ENCODE measurements at places on chromosomes 6 and 20.
A peak's percentile ranks its signal among the peaks of the same experiment; 100 is the strongest.

DNA sequence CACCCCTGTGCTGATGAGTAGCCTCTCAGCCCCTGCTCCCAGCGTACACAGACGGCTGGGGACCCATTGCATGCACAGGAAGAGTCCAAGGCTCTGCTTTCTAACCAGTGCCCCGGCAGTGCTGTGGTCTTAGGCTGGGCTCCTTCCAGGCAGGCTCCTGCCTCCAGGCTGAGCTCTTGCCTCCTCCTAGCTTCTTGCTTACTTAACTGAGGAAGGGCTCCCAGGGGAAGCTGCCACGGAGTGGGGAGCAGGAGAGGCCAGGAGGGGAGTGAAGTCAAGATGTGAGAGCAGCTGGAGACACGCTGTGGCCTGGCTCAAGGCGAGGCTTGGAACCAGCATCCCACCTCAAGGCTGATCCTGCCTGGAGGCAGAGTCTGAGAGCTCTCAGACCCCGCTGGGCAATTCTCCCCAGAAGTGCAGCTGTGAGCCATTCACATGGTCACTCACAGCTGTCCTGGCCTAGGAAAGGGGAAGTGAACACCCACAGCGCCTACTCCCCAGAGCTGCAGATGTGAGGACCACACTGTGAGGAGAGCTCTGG lies 141.0 kb downstream of the TBXT start:
- DNase-seq: no peak

GRCh38 chr6:126112171-126112632 lies 125.9 kb downstream of the TRMT11 start:
- DNase-seq: no peak

DNA sequence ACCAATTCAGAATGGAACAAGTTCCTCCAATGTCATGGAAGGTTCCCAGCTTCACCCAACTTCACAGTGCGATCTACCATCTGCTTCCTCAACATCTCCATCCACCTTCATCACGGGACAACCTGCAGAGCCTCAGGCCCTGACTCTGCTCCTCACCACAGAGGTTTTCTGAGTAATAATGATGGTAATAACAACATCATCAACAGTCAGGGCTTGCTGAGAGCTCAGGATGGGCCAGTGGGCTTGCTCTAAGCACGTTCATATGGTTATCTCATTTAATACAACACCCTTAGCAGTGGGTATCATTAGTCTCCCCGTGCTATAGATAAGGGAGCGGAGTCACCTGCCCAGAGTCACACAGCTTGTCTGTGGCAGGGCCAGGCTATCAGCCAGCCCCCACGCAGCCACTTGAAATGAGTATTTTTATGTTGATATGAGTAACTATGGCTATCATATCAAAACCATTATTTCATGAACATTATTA lies 38.6 kb downstream of the PREX1 start:
- DNase-seq: no peak

- peak; percentile 46 for DNase-seq
Measured at GRCh38 chr20:5039255-5039657, 37.9 kb upstream of the SLC23A2 start.

GRCh38 chr20:7765221-7765620 lies 175.0 kb downstream of the HAO1 start:
- no peak for DNase-seq

DNA sequence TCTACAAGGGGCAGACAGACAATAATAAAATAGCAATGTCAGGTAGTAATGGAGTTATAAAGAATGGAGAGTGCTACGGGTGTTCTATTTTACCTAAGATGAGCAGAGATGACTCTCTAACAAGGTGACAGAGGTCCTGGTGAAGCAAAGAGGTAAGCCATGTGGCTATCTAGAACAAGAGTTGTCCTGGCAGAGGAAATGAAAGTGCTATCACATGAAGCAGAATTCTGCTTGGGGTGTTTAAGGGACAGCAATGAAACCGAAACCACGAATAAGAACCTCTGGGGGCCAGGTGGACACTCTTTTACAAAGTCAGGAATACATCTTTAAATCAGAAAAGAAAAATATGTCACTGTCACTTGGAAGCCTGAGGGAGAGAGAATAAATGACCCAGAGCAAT lies 37.9 kb upstream of the IRAK1BP1 start:
- no peak for DNase-seq

Measured in stimulated activated CD8-positive, alpha-beta memory T cell treated with anti-CD3 and anti-CD28 coated beads, Interleukin-12 subunit alpha, Interleukin-12 subunit beta, amount 100 ng/mL, for 4 hours (primary cell).